ENCODE measurements at places on chromosomes 4 and X.

DNA sequence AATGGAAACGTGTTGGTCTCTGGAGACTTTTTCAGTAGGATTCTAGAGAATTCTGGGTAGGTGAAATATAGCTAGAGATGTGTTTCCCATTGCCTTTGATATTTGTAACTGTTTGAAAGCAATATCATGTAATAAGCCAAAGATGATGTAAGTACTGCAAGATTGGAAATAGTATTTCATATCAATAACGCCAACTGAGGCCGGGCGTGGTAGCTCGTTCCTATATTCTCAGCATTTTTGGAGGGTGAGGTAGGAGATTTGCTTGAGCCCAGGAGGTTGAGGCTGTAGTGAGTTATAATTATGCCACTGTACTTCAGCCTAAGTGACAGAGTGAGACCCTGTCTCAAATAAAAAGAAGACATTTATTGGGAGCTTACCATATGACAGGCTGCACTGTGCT lies 9.5 kb downstream of the ADH1A start:
- DNase-seq = no peak

DNA sequence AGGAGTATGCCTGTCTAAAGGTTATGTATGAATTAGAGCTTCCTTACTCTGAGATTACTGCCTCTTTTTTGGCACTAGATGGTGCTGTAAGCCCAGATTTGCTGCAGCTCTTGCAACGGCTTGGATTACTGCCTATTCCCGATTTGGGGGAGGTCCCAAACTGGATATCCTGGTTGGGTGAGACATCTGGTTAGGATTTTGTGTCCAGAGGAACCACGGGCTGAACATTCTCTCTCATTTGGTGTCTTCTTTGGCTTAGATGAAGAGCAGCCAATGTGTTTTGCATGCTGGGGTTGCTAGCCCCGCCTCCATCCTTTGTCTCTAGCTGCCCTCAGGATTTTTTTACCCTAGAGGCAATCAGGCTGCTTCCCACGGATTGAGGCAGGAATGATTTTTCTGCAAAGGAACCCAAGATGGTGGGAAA lies 31.9 kb downstream of the F8A1 start:
- peak; percentile 73 for DNase-seq

- no peak for DNase-seq
These were observed 27.8 kb downstream of the PIR start for GRCh38 chrX:15465347-15465746.

- DNase-seq = peak; percentile 39
These were observed 554 bp downstream of the DCTD start for GRCh38 chr4:182916483-182917181.
